GM20000 (cell line): ENCODE measurements at places on chromosomes 1 and 21.

DNA sequence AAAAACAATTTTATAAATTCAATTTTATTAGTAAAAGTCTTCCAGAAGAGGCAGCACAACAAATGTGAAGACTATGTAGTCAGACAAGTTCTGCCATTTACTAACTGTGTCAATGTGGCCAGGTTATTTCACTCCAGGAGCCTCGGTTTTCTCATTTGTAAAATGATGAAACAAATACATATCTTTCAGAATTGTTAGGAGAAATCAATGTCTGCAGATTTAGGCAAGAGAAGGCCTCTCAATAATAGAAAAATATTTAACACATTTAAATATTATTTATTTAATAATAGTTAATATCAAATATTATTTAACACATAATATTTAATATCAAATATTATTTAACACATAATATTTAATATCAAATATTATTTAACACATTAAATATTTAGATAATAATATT, 75.6 kb upstream of the PTGFR start:
- DNase-seq: no peak

- DNase-seq: no peak
Observed at GRCh38 chr1:228282329-228283042, 74.6 kb downstream of the OBSCN start.

DNA sequence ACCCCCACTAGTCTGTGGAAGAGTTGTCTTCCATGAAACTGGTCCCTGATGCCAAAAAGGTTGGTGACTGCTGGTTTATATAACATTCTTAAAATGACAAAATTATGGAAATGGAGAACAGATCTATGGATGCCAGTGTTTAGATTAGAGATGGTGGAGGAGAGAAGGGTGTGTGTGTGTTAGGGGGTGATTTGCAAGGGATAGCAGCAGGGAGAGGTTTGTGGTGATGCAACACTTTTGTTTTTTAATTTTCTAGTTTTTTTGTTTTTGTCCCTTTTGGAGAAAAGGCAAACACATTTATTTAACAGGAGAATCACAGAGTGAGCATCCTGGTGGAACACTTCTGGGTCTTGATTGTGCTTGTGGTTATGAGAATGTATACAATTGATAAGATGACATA, 143.8 kb downstream of the RPS6KC1 start:
- DNase-seq: no peak

DNA sequence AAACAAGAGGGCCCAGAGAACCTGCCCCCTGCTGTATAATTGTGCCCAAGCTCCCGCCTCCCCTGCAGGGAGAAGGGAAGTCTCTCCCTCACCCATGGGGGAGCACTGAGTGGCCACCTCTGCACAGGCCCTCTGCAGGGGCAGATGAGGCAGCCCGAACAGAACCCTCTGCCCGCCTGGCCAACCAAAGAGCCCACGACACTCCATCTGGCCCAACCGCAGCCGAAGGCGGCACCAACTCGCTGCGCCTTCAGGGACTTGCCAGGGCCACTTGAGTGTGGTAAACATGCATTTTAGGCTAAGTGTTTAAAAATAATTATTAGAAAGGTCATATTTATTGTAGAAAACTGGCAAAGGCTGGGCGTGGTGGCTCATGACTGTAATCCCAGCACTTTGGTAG, 34.6 kb upstream of the CCSAP start:
- DNase-seq: no peak

DNA sequence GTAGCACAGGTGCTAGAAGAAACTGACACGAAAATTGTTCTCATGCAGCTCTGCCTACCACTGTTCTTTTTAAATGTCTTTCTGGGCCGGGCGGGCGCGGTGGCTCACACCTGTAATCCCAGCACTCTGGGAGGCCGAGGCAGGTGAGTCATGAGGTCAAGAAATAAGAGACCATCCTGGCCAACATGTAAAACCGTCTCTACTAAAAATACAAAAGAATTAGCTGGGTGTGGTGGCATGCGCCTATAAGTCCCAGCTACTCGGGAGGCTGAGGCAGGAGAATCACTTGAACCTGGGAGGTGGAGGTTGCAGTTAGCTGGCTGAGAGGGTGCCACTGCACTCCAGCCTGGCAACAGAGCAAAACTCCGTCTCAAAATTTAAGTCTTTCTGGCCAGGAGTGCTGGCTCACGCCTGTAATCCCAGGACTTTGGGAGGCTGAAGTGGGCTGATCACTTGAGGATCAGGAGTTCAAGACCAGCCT, 947 bp upstream of the RIT1 start:
- DNase-seq: no peak

GRCh38 chr1:100265562-100265930, 470 bp upstream of the RTCA start:
- DNase-seq: no peak

DNA sequence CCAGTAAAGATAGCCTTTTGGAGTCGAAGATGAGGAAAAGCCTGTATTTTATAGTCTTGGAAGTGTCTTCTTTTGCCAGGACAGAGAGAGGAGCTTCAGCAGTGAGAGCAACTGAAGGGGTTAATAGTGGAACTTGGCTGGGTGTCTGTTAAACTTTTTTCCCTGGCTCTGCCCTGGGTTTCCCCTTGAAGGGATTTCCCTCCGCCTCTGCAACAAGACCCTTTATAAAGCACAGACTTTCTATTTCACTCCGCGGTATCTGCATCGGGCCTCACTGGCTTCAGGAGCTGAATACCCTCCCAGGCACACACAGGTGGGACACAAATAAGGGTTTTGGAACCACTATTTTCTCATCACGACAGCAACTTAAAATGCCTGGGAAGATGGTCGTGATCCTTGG, at the start of gene VCAM1:
VCAM1 (plus strand) TSS at position 253 of the 400 bp plus-strand sequence; CDS start at position 372, 119 bp downstream.
- peak; percentile 33 for DNase-seq

DNA sequence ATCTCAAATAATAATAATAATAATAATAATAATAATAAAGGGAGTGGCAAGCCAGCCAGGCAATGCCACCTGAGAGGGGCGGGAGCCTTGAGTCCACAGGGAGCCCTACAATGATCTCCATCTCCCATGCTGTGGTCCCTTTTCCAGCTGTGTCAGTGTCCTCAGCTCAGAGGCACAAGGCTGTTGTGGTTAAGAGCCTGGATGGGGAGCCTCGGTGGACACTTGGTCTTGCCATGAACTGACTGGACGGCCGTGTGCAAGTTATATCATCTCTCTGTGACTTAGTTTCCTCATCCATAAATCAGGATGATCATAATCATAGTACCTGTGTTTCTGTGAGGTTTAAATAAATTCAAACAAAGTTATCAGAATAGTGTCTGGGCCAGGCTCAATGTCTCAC, 127.8 kb upstream of the TIAM1 start:
- DNase-seq: no peak

GRCh38 chr1:94678202-94678848, 136.8 kb upstream of the F3 start:
- DNase-seq: no peak

DNA sequence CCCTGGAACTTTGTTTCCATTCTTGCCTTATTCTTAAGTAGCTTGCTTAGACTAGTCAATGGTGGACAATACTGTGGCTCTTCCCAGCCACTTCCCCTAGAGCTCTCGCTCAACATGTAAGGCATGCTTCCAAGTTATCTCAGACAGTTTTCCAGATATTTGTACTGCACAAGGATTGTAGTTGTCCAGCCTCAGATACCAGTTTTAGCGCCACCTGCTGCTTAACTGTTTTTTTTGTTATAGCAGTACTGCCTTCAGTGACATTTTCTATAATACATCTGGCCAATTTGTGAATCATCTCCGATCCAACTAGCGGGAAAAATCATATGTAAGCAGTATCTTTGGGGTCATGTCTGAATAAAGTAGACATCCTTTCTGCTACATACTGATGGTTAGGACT, 346.7 kb upstream of the ADGRL4 start:
- DNase-seq: peak; percentile 8

DNA sequence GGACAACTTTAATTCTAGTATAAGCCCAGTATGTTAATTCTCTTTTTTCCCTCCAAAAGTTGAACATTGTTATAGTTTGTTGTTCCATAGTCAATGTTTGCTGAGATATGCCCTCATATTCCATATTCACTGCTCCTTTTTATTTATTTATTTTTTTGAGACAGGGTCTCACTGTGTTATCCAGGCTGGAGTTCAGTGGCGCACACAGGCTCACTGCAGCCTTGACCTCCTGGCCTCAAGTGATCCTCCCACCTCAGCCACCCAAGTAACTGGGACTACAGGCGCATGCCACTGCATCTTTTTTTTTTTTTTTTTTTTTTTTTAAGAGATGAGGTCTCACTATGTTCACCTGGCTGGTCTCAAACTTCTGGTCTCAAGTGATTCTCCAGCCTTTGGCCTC, 38.7 kb downstream of the GFI1 start:
- no peak for DNase-seq

DNA sequence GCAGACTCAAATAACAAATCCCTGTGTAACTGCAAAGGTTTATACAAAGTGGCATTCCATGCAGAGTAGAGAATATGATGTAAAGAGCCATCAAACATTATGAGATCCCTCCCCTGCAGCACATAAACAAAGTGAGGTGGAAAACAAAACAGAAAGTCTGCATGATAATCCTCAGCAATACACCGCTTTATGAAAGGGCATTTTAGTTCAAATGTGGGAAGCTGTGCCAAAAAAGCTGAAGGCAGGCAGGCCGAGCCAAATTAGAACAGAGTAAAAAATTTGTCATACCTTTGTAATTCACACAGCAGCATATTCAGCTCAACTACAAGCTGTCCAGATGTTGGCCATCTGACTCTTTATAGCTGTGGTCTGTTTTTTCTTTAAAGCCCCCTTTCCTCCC, 113.5 kb downstream of the LHX9 start:
- no peak for DNase-seq

DNA sequence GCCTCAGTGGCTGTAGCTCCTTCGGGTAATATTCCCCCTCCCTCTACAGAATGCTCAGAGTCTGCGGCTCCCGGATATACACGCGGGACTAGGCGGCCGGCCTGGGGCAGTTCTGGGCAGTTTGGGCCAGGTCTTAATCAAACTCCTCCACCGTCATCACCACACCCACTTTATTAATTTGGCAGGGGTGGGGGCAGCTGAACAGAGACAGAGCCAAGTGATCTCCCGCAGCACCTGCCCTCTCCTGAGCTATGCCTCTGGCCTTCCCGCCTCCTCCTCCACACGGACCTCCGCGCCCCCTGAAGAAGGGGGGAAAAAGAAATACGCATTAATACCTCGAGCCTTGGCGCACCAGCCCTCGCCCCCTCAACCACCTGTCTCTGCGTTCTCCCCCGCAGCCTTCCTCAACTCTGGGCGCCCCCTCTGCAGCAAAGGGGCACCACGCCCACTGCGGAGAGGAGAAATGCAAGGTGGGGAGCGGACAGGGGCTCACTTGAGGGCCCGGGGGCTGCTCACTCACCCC, 42.6 kb downstream of the CD34 start:
- DNase-seq: peak; percentile 46

DNA sequence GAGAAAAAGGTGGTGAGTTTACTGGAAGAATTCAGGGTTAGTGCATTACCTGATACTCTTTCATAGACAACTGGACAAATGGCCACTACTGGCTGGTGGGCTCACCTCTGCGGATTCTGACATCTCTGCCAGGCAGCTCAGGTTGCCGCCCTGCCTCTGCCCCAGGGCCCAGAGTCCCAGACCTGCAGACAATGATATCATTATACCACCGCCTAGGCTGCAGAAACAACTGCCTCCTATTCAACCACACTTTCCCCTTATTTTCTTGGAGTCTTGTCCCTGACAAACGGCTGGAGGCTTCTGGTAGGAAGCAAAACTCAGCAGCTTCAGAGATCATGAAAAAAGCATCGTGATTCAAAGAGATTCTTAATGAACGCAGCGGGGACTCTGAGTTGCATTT, 37.0 kb downstream of the IRF2BP2 start:
- DNase-seq: no peak

DNA sequence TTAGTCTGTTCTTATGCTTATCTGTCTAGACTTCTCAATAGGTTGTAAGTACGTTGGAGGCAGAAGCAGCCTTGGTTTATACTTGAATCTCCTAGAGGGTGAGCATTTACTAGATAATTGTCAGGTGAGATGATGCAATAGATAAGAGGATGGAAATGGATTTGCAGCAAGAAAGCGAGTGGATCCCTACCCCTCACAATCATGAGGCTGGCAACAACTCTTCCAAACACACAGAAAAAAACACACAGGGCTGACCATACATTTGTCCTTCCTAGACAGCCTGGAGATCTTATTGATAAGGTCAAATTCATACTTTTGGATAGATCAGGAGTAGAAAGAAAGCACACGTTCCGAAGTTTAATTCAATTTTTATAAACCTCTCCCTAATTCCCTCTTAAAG, 481.4 kb upstream of the CAMK1G start:
- no peak for DNase-seq

DNA sequence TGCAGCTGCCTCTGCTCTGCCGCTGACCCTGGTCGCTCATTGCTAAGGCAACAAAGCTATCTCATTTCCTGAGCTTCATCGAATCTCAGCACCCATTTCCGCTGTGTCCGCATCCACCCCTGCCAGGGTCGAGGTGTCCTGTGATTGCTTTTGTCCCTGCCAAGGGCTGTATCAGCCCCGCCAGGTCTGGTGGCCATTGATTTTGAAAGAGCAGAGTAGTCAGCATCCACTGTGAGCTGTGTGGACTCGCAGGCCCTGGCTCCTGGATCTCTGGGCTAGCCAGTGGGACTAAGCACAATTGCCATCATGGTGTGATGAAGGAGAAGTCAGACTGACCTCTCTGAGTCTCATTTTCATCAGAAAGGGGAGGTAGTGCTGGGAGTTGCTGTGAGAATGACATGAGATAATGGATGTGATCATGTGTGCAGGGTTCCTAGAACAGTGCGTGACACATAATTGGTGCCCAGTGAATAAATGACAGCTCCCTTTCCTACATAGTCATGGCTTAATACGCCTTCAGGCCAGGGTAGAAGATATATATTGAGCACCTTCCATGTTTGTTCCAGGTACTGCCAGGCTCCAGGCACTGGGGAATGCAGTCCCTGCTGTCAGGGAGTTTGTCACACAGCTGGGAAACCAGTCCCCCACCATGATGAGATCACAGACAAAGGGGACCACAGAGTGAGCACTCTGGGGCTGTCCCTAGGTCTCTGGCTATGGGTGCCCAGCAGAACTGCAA, 32.1 kb downstream of the NAV1 start:
- DNase-seq: no peak

DNA sequence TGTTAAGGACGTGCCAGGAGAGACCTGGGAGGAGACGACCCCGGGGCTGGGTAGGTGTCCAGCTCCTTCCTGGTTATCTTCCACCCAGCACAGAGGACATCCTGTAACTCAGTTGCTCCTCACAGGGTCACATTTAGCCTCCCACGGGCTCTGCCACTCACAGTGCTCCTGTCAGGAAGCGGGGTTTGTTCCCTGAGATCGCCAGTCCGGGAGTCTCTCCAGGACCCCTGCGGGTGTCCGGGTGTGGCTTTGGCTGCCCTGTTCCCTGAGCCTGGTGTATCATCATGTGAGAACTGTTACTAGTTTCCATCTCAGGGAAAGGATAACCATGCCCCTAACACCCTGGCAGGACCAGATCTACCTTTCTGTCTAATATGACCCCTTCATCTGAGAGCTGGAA, 158.2 kb upstream of the RUNX1 start:
- DNase-seq: no peak

DNA sequence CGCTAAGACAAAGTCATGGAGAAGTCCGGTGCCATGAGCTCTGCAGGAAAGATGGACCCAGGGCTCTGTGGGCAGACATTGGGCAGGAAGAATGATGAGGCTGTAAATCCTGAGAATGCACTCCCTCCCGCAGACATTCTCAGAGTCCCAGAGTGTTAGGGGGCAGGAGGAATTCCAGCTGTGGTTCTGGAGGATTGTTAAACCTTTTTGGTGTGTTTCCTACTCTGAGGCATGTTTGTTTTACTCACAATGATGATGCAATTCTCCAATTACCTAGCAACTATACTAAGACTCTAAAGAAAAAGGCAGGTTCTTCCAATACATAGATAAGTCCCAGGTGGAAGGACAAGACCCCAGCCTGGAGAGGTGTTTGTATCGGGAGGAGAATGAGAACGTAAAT, 2.8 kb upstream of the CAPN9 start:
- no peak for DNase-seq
